ENCODE measurements at places on chromosomes 7 and 10.
A peak's percentile ranks its signal among the peaks of the same experiment; 100 is the strongest.

DNA sequence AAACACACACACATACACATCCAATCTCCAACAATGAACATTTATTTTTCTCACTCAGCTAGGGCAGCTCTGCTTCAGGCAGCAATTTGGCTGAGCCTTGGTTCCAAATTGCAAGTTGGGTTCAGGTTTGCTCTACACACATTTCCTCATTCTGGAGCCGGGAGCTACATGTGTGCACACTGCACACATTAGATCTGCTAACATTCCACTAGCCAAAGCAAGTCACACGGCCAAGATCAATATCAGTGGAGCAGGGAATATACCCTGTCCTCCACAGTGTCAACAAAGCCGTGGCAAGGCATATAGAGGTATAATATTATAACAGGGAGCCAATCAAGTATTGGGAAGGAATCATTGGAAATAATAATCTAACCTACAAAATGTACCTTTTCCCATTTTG is 57.5 kb upstream of the PPP1R3C start:
- no peak for DNase-seq

DNA sequence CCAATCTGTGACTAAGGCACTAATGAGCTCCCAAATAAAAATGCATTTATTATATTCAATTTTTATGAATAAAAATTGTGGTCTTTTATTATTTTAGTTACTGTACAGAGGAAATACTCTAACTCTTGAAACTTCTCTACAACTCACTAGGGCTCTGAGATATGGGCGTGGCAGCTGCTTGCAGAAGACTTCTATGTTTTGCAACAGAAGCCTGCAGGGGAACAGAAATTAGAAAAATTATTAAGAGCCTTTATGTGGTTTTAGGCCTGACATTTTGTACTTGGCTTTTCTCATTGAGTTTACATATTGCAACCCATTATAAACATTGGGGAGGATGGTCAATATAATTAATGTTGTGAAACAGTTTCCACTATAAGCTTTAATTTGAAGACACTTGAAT is 581.4 kb downstream of the TNS3 start:
- DNase-seq, result no peak

DNA sequence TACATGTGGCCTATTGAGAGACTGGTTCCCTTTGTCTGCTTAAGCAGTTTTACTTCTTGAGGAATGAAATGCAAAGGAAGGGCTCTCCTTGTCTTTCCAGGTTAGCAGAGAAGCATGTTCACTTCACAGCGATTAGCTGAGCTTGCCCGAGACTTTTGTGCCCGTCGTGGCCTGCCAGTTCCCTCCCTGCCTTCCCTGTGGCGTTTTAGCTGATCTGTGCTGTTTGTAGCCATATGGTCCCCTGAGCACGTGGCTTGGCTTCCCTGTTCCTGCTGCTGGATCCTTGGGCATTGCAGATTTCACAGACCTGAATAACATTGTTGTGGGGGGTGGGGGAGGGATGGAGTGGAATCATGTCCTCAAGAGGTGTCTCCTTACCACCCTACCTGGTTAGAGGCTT is 61.8 kb downstream of the SND1 start:
- peak; percentile 45 for DNase-seq

DNA sequence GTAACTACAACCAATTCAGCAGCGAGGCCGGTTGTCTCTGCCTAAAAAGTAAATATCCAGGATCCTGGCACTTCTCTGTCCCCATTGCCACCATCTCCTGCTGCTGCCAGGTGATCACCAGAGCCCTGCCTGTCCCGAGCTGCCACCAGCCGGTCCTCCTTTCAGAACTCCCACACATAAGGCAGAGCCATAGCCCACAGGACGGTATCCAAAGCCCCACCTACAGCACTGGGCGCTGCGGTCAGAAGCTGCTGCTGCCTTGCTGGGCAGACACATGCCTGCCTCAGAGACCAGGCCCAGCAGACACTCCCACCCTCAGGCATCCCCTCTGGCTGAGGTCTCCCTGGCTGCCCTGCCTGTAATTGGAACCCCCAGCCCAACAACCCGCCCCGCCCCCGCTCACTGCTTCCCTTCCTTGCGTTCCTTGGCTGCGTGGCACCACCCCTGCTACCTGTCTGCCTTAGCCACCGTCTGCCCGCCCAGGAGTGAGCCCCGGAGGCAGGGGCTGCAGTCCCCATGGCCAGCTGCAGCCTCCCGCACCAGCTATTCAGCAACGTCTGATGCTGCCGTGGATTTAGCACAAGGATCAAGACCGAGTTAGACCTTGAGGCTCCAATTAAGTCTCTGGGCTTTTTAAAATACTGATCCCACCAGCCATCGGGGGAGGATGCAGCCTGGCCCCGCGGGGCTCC is 100.7 kb downstream of the CYTH3 start:
- peak; percentile 14 for DNase-seq

- DNase-seq, result no peak
These were observed 173.2 kb downstream of the ZNF438 start for GRCh38 chr10:30858499-30858898.

GRCh38 chr10:125123476-125124114 is 36.8 kb downstream of the CTBP2 start:
- DNase-seq, result no peak

GRCh38 chr10:89101943-89102342 is 105.2 kb downstream of the CH25H start:
- no peak for DNase-seq

GRCh38 chr10:1776127-1776662 is 38.9 kb upstream of the ADARB2 start:
- DNase-seq, result no peak

DNA sequence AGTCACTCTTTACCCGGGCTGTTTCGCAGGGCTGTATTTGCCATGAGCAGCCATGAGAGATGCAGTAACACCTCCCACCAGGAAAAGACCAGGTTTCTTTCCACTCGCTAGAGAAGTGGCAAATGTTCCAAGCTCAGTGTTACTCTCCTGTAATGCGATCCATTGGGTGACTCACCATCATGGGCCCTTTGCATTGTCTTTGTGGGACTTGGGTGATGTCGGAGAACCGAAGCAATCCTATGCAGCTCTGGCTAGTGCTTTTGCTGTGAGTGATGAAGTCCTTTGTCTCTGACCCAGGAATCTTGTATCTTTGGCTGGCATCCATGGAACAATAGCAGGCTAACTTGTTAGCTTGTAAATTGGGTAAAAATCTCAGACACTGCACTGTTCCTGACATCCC is 40.0 kb downstream of the GHRHR start:
- DNase-seq, result no peak

DNA sequence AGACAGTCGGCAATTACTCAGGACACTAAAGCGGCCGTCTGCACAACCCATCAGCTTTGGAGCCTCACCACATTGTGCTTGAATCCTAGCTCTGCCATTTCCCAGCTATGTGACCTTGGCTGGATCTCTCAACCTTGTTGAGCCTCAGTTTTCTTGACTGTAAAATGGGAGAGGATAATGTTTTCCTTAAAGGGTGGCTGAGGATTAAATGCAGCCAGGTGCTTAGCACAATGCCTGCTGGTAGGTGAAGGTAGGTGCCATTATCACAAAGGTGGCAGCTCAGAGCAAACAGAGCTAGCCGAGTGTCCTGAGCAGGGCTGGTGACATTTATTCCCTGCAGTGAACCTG is 508.5 kb upstream of the ZMIZ1 start:
- DNase-seq, result no peak

DNA sequence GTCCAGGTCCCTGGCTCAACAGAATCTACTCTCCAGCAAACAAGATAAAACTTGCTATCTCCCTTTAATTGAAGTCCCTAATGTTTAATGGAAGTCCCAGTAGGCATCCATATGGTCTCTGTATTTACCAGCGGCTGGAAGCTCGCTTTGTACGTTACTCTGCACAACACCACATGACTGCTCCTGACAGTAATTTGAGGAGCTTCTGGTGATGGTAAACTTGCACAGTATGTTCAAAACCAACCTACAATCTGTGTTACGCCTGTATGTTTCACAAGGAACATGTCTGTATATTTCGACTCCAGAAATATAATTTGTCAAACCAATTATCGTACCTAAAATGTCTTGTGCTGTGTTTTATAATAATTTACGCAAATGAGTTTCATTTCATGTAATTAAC is 4.4 kb upstream of the TECPR1 start:
- DNase-seq, result no peak

GRCh38 chr7:17677408-17677807 is 262.9 kb downstream of the SNX13 start:
- DNase-seq, result no peak

DNA sequence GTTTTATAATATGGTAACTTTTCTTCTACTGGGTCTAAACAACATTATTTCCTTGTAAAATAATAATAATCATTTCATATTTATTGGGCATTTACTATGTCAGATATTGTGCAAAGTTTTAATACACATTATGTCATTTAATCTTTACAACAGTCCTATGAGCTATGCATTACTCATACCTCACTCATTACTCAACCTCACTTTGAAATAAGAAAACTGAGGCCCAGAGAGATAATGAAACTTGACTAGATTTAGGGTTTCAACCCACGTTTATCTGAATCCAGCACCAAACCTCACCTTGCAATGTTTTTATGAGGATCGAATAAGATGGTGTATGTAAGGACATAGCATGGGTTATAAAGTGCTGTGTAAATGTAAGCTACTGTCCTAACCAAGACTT is 153.2 kb upstream of the SLC13A1 start:
- DNase-seq, result no peak

GRCh38 chr10:69803809-69804208 is 2.1 kb downstream of the COL13A1 start:
- DNase-seq, result no peak

- DNase-seq, result no peak
These were observed 135.8 kb downstream of the KCNMA1 start for GRCh38 chr10:77501846-77502261.

DNA sequence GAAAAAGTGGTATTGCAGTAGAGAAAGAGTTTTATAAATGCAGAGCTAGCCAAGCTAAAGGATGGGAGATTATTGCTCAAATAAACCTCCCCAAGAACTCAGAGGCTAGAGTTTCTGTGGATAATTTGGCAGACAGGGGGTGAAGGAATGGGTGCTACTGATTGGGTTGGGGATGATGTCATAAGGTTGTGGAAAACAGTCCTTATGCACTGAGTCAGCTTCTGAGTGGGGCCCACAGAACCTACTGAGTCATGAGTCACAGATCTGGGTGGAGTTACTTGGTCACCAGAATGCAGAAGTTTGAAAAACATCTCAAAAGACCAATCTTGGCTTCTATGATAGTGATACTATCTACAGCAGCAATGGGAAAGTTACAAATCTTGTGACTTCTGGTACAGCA is 1146.7 kb downstream of the TYW1 start:
- no peak for DNase-seq

GRCh38 chr10:76357726-76358415 is 926.4 kb downstream of the LRMDA start:
- no peak for DNase-seq

DNA sequence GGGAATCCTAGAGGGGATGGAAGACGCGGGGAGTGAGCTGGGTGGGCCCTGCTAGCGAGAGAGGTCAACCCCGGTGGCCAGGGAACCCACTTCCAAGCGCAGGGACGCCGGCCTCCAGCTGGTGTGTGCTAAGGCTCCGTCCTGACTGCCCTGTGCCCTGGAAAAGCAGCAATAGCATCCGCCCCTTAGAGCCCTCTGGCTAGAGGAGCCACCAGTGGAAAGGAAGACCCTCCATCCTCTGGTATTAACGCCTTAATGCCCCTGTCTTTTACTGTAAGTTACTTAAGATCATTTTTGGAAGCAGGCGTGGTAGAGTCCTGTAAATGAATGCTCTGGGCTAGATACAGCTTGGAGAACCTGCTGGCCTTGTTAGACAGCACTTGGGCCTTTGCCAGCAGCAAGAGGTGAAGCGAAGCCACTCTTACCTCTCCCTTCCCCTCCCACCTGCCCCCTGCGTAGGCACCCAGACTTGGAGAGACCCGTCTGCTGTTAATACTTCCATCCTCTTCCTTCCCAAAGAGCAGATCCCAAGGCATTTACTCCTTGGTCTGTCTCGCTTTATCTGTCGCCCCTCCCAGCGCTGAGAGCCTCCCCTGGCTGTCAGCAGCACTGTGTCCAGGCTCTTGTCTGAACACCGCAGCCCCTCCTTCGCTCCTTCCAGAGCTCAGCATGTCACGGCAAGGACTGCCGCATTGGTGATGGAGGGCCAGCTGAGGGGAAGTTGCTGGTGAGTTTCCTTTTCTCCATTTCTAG is 4.6 kb downstream of the REPIN1 start:
- DNase-seq, result no peak

- DNase-seq, result no peak
These were observed 481.1 kb downstream of the SEMA3D start for GRCh38 chr7:84705706-84706105.

GRCh38 chr10:46106410-46107255 is 60.6 kb upstream of the MSMB start:
- peak; percentile 70 for DNase-seq

DNA sequence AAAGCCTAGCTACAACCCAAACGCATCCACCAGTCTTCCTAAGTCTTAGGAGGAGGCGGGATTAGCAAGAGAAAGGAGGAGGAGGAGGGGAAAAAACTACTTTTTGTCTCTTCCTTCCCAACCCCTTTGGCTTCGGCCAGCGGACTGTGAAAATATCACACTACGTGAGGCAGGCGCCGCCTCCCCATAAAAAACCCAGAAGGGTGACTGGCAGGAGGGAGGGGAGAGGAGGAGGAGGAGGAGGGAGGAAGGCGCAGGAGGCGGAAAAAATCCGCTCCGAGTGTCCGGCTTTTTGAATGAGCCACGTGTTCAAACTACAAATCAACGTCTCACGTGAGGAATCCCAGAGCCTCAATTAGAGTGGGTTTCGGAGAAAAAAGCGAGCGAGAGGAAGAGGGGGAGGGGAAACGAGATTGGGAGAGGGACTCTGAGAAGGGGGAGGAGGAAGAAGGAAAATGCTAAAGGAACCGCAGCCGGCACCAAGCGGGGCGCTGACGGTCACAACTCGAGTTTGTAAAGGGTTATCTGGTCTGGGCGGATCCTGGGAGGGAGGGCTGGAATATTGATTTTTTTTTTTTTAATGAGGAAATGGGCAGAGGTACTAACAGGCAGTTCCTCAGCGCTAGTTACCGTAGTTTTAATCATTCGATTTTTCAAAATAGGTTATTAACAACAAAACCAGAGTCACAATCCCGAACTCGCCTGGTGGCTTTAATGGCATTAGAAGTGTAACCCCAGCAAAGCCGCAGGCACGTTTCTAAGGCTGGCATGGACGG is at the start of gene IGF2BP3:
Gene IGF2BP3 (minus strand): TSS at position 162 of the 776 bp plus-strand sequence. CDS start 381 bp downstream, outside the sequence.
- peak; percentile 99 for DNase-seq

- no peak for DNase-seq
These were observed 10.8 kb downstream of the MTERF1 start for GRCh38 chr7:91869661-91870060.

DNA sequence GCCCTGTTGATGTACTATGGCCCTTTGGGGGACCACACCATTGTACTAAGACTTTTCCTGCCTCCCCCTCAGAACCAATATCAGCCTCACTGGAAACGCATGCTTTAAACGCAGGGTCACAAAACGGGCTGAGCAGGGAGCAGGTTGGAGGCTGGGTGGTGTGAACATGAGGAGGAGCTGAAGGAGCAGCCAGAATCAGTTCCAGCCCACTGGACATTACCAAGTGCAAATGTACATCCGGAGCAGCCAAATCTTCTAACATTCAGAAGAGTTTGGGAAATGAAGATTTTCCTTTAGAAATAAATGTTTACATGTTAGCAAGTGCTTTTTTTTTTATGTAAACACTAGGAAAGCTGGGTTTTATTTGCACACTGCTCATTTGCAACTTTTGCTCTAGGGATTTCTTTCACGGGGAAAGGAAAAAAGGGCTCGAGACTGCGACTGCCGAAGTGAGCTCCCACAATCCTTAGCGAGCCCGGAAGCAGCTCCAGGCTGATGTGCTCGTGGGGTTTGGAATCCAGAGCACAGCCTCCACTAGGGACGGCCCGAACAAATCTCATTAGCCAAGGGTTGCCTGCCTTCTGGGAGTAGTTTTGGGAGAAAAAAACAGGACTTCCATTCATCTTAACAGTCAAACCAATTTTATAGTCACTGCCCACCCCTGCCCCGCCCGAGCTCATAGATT is 108.0 kb upstream of the YAE1 start:
- no peak for DNase-seq
